Right hindlimb (tissue), 1 donor: ENCODE measurements at places on chromosomes 16 and 17.

GRCh38 chr17:82230609-82231311 lies 1.9 kb downstream of the SLC16A3 start:
- peak; percentile 89 for DNase-seq

DNA sequence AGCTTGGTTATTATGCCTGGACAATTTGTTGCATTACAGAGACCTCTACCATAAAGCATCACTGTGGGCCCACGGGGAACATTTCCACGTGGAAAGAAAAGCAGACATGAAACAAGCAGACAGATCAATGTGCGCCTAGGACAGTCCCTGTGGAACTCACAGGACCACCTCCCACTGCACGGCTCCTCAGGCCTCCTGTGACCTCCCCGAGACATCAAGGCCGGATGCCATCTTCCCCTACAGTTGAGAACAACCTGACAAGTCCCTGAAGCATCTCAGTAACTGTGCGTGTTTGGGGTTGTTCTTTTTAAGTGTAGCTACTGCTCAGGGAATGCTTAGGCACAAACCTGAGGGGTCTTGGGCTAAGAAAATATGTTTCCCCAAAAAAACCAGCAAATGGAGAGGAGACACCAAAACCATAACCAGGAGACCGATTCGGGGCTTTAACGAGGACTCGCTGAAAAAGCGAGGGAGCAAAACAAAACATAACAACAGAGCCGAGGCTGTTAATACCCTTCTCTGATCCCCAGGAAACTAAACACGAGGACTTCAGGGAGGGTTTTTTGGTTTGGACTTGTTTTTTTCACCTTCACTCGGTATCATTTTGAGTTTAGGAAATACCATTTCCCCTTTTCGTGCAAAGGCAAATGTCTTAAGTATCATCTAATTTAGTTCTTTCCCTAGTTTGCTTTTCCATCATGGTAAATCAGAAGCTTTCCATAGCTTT lies 87.1 kb downstream of the CYTH1 start:
- DNase-seq: no peak

DNA sequence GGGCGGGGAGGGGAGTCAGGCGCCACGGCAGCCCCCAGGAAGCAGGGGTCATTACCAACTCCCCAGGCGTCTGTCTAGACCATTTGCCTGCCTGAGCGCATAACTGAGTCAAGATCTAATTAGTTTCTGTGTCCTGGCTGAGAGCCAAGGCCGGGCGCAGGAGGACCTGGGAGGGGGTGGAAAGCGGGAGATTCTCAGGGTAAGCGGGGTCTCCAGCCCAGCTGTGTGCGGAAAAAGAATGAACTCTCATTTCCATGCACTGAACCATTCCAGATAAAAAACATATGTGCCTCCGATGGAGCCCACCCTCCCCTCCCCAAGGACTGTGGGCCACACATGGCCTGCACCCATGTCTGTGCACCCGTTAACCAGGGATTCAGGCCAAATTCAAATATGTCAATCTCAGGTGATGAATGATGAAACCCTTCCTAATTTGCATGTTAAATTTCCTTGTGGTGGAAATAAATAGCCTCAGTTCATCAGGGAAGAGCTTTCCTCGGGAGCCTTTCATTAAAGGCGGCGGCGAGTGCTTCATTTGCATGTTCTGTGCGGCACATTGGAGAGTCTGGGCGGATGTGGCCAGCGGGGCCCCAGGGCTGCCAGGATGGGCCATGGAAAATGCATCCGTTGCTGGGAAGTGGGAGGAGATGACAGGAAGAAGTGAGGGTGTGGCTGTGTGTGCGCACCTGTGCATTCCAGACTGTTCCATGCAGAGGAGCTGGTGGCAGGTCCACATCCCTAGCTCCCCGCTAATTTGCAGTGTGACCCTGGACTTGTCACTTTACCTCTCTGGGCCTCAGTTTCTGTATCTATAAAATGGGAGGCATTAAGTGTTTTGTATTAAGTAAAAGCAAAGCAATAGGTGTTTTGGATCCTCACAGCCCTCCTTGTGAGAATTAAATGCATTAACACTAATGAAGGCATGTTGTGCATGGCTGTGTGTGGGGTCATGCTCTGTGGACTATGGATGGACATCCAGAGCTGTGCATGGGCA lies 151.1 kb downstream of the SDK2 start:
- no peak for DNase-seq

- peak; percentile 34 for DNase-seq
These were observed 1.6 kb downstream of the NDUFB10 start for GRCh38 chr16:1960665-1961630.

DNA sequence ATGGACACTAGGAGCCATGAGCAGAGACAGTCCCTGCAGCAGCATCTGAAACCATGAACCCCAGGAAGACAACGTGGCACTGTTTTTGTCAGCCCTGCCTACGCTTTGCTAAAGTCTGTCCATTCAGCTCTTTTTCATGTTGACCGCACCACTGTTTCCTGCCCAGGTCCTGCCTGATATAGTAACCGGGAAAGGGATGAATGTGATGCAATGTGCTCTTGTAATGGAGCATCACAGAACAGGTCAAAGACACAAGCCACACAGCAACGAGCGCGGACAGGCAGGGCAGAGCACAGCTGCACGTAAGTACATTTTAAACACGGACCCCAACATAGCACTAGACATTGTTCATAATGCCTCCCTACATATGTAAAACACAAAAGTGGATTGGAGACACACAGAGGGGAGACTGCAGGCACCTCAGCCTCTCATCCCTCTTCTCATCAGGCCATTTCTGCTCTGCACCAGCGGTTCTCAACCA lies 16.9 kb upstream of the TNFRSF13B start:
- DNase-seq: no peak

GRCh38 chr17:79561486-79562133 lies 49.2 kb downstream of the RBFOX3 start:
- no peak for DNase-seq

DNA sequence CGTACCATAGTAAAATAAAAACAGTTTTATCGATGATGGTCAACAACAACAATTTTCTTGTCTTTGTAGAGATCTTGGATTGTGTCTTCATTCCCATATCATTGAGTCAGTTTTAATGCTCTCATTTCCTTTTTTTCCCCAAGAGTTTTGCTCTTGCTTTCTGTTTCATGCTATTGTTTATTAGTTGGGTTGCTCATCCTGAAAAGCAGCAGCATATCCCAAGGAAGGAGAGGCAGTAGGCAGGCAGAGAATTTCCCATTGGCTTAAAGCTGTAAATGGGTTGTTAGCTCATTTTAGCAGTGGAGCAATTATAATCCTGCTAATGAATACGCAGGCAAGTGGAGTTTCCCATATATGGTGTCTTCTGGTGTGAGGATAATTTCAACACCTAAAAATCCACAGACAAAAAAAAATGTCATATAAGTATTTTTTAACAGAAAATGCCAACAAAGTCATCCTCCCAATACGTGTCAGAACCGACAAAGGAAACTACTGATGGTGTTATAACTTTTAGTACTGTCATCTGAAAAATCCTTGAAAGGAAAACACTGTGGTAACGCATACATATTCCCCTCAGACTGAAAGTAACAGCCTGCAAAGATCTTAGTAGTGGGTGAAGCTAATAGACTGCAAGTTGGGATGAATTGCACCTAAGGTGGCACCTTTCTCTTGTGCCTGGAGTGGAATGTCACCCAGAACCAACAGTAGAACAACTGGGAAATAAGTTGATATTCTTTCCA lies 218.3 kb downstream of the FTO start:
- DNase-seq: no peak
